ENCODE measurements at places on chromosomes 1 and 21. TPM values are rescaled to one million over a fixed set of nuclear protein-coding genes. Genes with fewer than 3 reads are reported as not detected.

The APCS gene
- not detected for total RNA-seq

DNA sequence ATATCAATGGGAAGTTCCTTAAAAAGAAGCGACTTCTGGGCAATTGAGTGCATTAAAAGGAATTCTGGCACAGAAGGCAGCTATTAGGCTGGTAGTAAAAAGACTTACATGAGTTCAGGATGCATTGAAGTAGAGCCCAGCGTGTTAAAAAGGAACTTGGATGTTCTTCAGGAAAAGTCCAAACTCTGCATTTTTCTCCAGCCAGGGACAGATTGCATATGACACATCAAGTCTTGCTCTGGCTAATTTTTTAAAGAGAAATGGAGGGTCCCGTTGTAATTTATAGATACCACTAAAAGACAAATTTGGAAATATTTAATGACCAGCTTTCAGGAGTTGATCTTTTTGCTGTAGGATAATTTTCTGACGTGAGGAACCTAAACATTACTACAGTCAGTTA is 1.2 kb downstream of the TPRG1L start:
- no peak for DNase-seq

The MX2 gene
- total RNA-seq = 10.3 TPM

The ROR1 gene
- total RNA-seq = not detected

The FAM72C gene
- 25.9 TPM for total RNA-seq

DNA sequence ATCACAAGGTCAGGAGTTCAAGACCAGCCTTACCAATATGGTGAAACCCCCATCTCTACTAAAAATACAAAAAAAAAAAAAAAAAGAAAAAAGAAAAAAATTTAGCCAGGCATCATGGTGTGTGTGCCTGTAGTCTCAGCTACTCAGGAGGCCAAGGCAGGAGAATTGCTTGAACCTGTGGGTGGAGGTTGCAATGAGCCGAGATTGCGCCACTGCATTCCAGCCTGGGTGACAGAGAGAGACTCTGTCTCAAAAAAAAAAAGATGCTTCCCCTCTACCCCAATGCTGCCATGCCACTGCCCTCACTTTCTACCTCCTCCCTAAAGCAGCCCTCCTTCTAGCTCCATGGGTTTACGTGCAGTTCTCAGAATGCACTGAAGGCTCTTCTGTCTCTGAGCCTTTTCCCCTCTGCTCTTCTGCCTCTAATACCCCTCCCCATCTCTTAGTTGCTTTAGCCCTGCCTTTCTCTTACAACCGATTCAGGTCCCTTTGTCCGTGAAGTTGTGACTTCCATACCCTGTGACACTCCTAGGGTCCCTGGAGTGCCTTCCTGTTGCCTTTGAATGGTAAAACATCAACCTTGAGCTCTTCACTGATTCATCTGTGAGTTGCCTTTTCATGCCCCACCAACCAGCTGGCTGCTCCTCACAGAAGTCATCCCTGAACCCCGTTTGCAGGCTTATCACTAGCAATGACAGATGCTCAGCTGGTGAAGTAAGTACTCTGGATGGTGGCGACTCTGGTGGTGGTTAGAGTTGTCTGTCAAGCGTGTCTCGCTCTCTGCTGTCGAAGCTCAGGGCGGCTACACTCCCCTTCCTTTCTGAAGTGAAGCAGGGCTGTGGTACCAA is 234.9 kb downstream of the RHOU start:
- DNase-seq = no peak

DNA sequence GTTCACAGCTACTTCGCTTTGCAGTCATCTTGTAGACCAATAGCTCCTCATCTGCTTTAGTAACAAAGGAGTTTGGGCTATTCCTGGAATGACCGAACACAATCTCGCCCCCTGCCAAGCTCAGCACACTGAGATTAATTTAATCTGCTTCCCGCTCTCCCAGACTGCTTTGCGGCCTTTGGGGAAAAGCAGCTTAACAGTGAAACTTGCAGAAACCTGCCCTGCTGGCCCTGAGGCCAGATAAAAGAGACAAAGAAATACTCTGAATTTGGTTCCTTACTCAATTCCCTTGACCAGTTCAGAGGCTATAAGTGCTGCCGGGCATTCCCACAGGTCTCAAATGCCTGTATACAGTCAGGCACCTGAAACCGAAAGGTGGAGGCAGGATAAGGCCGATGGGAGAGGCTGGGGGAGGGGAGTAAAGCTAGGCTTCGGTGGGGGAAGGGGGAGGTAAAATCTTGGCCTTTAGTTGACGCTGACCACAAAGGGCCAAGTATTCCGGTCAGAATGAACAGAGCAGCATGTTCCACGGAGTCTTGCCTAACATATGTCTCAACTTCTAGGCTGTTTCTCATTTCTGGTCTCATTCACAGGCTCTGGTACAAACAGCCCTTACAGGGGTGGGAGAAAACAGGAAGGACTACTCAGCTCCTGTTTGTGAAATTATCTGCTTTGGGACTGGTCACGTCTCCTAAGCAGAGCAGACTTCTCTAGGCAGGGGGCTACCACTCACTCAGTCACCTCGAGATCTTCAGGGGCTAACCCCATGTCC is 17.7 kb upstream of the A3GALT2 start:
- DNase-seq = no peak

DNA sequence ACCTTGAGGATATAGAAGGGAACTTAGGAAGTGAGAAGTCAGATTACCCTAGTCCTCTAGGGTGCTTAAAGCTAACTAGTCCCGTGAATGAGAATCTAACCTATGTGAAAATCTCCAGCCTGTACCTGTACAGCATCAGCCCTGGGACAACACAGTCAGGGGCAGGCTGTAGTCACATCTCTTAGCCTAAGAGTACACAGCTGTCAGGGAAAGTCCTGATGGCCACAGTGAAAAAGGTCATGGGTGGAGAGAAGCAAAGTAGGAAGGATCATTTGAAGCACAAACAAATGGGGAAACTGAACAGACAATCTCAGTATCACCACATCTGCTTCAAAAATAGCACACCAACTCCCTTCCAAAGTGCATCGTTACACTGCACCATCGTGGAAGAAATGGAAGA is 11.7 kb downstream of the CTSK start:
- DNase-seq = no peak

DNA sequence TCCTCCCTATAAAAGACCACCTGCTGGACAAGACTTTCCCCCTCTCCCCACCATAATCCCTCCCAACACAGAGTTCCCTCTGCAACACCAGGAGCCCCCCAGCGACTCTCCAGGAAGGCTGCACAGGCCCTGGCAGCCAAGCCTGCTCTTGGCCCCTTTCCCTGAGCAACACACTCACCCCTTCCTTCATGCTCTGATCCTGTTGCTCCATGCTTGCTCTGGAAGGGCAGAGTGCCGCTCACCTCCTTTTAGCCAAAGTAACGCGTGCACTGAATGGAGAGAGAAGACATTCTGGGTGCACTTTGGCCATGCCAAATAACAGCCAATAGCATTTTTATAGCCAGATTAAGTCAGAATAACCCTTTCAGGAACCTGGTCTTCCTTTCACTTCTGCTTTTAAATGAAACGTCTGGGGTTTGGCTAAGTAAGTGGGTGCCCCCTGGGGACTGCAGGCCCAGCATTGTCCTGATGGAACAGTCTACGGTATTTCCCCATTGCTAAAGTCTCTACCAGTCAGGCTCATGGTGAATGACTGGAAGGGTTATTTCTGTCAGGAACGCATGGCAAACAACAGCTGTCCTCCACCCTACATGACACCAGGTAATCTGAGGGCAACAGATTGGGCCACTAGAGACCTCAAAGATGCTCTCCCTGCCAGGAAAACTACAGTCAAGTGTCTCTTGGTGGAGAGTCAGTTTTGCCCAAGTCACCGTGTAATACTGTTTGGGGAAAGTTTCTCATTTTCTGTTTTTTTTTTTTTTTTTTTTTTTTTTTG is at the start of gene SLC2A5:
TSS of gene SLC2A5 (minus strand) at position 310 of the 775 bp plus-strand sequence. CDS start at position 211, 99 bp downstream.
- DNase-seq = no peak

GRCh38 chr1:29912425-29912824 is 676.1 kb downstream of the PTPRU start:
- DNase-seq = peak; percentile 23

The DDI2 gene
- 34.9 TPM for total RNA-seq

DNA sequence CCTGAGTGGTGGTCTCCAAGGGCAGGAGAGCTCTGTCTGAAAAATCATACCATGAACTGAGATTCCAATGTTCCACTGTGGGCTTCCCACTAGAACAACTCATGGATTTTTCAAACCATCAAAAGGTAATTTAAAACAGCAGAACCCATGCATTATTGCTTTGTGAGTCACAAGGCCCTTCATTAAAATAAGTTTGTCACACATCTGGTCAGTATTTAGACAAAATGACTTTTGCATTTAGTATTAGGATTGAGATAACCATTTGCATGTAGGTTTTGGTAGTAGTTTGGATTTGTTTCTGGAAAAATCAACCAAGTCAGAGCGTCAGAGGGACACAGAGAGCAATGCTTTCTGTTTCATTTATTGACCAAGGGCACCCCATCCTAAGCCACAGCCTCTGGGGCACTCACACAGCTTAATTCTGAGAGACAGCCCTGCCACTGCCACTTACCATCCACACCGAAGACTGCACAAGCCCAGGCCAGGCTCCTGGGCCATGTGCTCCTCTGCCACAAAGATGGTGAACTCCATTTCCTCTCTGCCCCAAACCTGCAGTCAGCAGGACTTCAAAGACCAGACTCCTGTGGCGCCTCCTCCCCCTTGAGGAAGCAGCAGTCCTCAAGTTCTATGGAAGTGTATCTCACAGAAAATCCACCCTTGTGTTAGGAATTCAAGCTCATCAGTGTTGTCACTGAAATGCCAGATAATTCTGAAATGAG is 132.6 kb upstream of the DUSP10 start:
- no peak for DNase-seq

- DNase-seq = no peak
These were observed 29.7 kb upstream of the LDLRAP1 start for GRCh38 chr1:25513666-25514065.

DNA sequence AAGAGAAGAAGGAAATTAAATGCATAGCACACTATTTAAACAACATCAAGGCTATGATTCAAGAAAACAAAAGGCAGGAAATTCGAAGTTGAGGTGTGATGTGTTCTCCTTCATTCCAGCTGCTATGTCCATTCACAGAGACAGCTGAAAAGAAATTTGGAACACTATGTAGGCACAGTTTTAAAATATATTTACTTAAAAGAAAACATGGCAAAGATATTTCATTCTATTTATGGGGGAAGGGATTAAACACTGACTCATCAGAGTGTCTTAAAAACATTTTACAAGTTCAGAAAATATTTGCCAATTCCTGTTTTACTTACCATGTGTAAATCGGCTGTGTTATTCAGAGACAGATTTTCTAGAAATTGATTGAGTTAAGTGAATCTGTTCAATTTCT is 39.4 kb upstream of the NGF start:
- DNase-seq = no peak

The LCK gene
- total RNA-seq = 289 TPM

The ANKRD35 gene
- 0.54 TPM for total RNA-seq

The TRIM46 gene
- 5.8 TPM for total RNA-seq

- DNase-seq = no peak
These were observed 481.1 kb upstream of the USP24 start for GRCh38 chr1:55696181-55696754.

- no peak for DNase-seq
These were observed 96.4 kb downstream of the PKN2 start for GRCh38 chr1:88780485-88780884.

DNA sequence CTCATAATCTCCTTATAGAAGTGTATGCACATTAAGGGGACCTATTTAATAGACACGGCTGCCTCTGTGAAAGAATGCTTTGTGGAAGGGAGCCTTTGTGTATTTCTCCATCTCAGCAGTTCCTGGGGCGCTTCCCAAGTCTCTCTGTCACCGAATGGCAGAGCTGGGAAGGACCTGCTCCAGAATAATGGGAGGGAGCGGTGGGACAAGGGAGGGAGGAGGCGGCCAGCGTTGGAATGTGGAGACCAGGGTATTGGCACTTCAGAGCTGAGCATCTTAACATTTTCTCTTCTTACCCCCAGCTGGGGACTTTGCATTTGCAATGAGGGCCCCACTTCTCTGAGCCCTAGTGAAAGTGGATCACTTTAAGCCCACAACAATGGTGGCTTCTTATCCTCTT is 23.9 kb downstream of the CACHD1 start:
- DNase-seq = no peak

- DNase-seq = no peak
These were observed 27.7 kb downstream of the CXADR start for GRCh38 chr21:17540530-17540929.

DNA sequence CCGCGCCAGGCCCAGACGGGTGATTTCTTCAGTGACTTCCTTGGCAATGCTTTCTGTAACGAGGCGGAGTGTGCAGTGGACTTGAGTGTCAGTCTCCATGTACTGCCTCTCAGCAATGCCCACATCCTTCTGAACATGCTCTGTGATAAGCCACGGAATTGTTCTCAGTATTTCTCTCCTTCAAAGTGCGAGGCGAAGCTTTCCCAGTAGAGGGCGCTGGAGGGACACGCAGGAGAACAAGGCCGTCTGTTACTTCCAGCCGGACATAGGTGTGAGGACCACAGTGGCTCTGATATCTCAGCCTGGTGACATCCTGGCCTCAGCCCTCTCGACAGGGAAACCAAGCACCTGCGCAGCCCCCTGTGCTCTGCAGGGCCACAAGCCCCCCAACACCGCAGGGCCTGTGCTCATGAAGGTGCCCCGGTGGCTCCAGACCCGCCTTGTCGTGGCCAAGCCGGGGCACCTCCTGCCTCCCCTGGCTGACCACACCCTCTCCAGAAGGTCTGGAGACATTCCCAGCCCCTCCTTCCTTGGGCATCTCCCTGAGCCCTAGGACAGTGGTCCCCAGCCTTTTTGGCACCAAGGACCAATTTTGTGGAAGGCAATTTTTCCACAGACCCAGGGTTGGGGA is 46.1 kb upstream of the BACE2 start:
- DNase-seq = peak; percentile 84

- DNase-seq = no peak
These were observed 622 bp upstream of the TMPRSS2 start for GRCh38 chr21:41508415-41509144.

DNA sequence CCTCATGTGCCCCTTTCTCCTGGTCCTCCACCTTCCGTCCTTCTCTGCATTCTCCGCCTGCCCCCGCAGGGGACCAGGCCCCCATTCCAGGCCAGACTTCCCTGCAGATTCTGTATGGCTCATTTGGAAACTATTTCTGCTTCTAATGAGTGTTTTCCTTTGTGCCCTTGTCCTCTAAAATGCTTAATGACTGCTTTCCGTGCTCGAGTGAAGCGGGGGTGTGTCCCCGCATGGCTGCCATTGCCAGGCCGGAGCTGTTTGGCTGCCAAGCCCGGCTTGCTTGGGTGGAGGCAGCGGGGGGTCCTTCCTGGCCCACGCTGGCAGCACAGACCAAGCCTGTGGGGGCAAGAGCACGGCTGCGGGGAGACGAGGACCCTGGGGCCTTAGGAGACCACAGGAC is 299.3 kb upstream of the VAMP3 start:
- DNase-seq = no peak

- DNase-seq = no peak
These were observed 12.0 kb upstream of the S100A2 start for GRCh38 chr1:153577624-153578051.

All from activated CD8-positive, alpha-beta T cell treated with anti-CD3 and anti-CD28 coated beads for 36 hours (primary cell).